ENCODE measurements at places on chromosomes 7 and 10.

- peak; percentile 75 for DNase-seq
Observed at GRCh38 chr7:26365077-26365900, 73.6 kb downstream of the SNX10 start.

- no peak for DNase-seq
Observed at GRCh38 chr7:38907066-38907465, 1.9 kb downstream of the VPS41 start.

- no peak for DNase-seq
Observed at GRCh38 chr10:26730552-26730951, 33.1 kb downstream of the PDSS1 start.

GRCh38 chr7:115559877-115560276 lies 470.7 kb downstream of the TFEC start:
- no peak for DNase-seq

DNA sequence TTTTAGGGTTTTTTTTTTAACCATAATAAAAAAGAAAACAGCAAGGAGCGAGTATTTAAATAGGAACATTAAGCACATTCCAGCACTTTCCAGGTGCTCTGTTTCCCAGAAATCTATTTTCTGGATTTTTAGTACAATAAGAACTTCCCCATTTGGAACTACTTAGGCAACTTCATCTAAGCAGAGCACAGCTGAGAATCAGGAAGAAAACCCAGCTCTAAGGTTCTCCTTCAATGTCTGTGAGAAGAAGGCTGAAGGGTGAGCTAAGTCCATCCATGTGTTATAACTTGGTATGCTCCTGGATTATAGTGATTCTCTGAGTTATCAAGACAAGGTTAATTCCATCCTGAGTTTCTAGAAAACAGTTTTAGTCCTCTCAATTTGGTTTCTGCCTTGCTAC lies 181.9 kb downstream of the CYP26A1 start:
- DNase-seq = no peak

- no peak for DNase-seq
Observed at GRCh38 chr10:44278837-44279324, 106.0 kb downstream of the CXCL12 start.

All from CD4-positive, alpha-beta T cell treated with Interleukin-12 subunit alpha and Interleukin-12 subunit beta, for 1 hour (primary cell).